ENCODE measurements at places on chromosomes 2 and 18. TPM values are rescaled to one million over a fixed set of nuclear protein-coding genes. Genes with fewer than 3 reads are reported as not detected.
A peak's percentile ranks its signal among the peaks of the same experiment; 100 is the strongest.

Gene CLHC1
- 11.2 TPM for total RNA-seq

GRCh38 chr2:104862058-104862941 lies 8.4 kb downstream of the POU3F3 start:
- peaks cover 88% of the 10 kb centered on the region for H3K27me3 ChIP-seq
- no peak overlapping the region for H3K4me3 ChIP-seq
- no peak overlapping the region for H3K27ac ChIP-seq
- H3K36me3 ChIP-seq = peaks cover 3% of the 10 kb centered on the region

GRCh38 chr18:78972930-78973331 lies 6.7 kb upstream of the SALL3 start:
- H3K4me3 ChIP-seq = no peak overlapping the region
- no peak for DNase-seq
- H3K36me3 ChIP-seq = peaks cover 5% of the 10 kb centered on the region
- peaks cover 58% of the 10 kb centered on the region for H3K27me3 ChIP-seq

Gene VWA3B
- total RNA-seq = not detected

DNA sequence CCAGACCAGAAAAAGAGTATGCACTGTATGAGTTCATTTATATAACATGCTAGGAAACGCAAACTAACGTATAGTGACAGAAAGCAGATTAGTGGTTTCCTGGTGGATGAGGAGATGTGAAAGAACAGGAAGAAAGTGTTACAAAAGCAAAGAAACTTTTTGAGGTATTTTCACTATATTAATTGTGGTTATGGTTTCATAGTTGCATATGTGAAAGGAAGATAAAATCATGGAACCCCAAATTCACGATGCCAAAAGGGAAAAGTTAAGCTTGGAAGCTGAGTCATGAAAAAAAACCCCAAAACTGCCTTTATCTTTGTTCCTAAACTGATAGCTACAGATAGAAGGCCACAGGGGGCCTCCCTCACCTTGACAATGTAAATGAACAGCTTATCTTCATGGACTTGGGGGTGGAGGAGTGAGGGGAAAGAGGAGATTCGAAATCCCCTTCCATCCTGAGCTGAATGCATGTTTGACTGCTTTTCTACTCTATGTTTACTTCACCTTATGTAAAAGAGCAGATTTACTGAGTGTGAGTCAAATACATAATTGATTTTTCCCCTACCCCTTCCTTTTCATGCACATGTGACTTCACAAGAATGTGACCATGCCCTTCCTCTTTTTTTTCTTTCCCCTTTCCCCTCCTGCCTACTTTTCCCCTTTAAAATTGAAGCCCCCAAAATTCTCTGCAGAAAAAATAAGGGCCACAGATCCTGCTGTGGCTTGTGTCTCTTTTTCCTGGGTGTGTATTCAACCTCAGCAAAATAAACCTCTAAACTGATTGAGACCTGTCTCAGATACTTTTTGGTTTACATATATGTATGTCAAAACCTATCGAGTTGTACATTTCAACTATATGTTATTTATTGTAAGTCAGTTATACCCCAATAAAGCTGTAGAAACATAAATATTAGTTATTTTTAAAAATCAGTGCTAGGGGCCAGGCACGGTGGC lies 100.1 kb upstream of the TLK1 start:
- H3K4me3 ChIP-seq = no peak overlapping the region
- H3K4me1 ChIP-seq = peaks cover 23% of the 10 kb centered on the region
- peaks cover 4% of the 10 kb centered on the region for H3K36me3 ChIP-seq

DNA sequence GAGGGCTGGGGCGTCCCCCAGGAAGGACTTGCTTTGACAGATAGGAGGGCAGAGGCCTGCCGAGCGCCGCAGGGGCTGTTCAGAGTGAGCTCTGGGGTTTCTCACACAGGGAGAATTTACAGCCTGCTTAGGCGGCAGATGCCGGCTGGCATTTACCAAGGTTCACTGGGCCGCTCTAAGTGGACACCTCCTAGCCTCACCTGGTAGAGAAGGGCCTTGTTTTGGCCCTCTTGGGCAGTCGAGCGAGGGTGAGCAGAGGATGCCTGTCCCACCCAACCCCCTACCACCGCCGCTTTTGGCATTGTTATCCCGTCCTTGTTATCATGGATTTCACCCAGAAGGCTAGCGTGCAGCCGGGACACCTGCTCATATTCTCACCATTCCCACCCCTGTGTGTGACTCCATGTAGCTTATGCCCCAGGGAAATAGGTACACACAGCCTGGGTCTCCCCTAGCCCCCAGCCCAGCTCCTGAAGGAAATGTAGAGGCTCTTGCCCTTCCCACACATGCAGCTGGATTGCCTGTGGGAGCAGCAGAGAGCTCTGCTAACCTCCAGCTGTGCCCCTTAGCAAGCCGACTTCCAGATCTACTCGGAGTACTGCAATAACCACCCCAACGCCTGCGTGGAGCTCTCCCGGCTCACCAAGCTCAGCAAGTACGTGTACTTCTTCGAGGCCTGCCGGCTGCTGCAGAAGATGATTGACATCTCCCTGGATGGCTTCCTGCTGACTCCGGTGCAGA lies 52.4 kb downstream of the FAM168B start:
- peaks cover 9% of the 10 kb centered on the region for H3K27me3 ChIP-seq
- H3K4me1 ChIP-seq = peaks cover 27% of the 10 kb centered on the region
- H3K36me3 ChIP-seq = peaks cover 6% of the 10 kb centered on the region
- H3K27ac ChIP-seq = peak overlapping the region; percentile 80
- H3K4me3 ChIP-seq = peak overlapping the region; percentile 70
- peak; percentile 32 for DNase-seq

Gene APOB
- not detected for total RNA-seq

Gene MYCN
- not detected for total RNA-seq

Measured in activated CD4-positive, alpha-beta T cell treated with anti-CD3 and anti-CD28 coated beads, Interleukin-2, amount 10 ng/mL, durations not matched to agents 7 days and 5 days (primary cell).